ENCODE measurements at places on chromosomes 7 and 10.

GRCh38 chr10:120927352-120927751, 76.2 kb downstream of the WDR11 start:
- DNase-seq = no peak

GRCh38 chr10:98338318-98338717, 70.3 kb upstream of the LOXL4 start:
- DNase-seq = no peak

GRCh38 chr10:77445547-77445946, 192.1 kb downstream of the KCNMA1 start:
- DNase-seq = no peak

GRCh38 chr7:41629711-41630111, 73.2 kb downstream of the INHBA start:
- DNase-seq = no peak

DNA sequence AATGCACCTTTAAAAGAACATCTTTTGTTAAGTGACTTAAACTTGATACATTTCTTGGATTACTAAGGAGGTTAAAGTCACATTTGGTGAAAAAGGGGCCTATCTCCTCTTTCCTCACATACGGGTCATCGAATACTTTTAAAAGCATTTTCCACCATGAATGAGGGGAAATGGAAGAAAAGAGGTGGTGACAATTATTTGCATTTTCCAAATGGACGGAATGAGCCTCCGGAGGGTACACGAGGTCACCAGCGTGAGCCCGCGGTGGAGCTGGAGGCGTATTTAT, 1.0 kb upstream of the BMPR1A start:
- DNase-seq = no peak

DNA sequence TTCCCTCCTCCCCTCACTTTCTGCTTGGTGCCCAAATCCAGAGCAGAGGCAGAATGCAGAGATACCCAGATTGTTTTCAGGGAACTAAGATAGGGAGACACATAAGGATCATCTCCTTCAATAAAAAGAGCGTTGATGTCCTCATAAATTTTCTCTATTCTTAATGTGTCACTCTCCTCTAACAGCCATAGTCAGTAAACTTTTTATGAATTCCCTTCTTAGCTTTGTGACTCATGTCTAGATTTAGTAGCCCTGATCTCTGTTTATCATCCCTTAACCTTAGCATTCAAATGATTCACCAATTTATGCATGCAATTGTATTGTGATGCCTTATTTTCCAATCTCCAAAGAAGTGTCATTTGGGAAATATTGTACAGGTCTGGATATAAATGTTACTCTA, 995.5 kb upstream of the C7orf33 start:
- DNase-seq = no peak

DNA sequence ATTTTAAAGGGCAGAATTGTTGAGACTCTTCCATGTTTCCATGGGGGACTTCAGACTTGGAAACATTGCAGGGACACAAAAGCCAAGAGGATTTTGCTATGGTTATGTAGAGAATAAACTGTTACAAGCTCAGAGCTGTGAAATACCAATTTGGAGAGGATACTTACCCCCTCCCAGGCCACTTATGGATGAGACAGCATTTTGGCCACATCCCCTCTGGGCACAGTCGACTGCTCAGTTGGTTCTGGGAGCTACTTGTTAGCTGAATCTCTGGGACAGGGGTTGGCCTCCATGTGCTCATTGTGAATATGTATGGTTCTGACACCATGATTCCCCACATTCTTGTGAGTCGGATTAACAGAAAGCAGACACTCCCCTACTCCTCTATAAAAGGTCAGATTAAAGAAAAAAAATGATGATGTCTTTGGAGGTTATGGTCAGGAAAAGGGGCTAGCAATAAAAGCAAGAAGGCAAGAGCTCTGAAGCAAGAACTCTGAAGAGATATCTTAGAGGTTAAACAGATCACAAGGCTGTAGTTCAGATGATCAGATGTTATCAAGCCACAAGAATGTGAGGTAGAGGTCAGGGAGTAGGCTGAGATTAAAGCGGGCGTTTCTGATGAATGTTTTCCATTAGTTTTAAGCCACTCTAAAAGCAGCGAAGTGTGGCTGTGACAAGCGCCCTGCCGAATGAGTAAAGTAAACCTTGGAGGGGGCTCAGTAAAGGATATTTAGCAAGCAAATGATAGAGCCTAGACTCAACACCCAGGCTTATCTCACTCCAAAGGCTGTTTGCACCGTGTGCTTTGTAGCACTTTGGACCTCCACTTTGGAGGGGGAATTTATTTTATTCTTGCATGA, 17.2 kb downstream of the STAMBPL1 start:
- no peak for DNase-seq

DNA sequence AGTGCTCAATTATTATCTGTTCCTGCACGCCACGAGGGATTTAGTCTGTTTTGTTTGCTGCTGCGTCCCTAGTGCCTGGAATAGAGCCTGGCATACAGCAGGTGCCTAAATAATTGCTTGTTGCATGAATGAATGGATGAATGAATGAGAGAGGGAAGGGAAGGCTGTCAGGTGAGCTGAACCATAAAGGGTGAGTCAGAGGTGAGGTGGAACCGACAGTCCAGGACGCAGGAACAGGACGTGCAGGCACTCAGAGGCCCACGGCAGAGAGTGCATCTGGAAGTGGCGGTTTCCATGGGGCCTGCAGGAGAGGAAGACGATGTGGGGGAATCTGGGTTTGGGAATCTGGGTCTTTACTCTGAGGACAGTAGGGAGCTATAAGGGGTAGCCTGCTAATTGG, 17.7 kb upstream of the PPIF start:
- DNase-seq = no peak

GRCh38 chr7:120741371-120742042, 116.4 kb downstream of the TSPAN12 start:
- no peak for DNase-seq

DNA sequence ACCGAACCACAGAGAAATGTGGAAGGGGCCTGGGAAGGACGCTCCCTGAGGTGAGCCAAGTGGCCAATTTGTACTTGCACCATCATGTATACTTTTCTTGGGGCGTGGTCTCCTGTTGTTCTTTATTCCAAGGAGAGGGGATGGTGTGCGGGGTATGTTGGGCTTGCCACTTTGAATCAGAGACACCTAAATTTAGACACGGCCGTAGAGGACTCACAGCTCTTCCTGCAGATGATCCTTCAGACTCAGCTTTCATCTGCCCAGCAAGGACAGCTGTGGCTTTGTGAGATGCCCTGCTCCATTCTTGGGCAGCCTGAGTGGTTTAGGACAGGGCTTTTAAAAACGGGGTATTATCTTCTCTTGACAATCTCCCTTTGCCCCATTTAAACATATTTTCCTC, 473.2 kb downstream of the REEP3 start:
- DNase-seq = no peak

DNA sequence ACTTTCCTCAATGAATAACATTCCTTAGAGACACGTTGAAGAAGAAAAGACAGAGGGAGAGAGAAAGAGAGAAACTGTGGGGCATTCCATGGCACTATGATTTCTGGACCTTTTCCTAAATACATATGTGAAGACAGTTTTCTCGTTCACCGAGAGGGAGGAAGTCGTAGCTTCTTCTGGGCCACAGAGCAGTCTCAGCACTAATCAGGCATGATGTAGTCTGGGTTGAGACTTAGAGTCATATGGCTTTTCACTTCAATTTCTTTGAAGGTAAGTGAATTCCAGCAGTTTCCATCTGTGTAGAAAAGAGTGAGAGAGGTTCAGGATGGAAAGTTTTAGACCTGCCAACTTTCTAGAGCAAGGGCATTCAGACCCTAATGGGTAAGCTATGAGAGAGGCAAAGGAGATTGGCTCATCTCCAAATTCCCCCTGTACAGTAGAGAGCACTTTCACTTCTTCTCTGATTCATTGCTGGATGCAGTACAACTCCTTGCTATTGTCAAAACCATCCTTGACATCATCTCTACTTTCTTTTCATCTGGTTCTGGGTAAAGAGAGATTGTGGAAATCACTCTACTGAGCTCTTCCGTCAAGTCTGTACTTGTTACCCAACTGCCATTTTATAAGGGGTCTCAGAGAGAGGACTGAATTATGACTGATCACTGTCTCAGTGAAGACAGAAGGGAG, 31.5 kb upstream of the OR9A4 start:
- DNase-seq = no peak

- DNase-seq = no peak
Observed at GRCh38 chr7:47104206-47104549, 477.7 kb downstream of the TNS3 start.

- DNase-seq = peak; percentile 31
Observed at GRCh38 chr10:3398825-3399646, 226.5 kb upstream of the PITRM1 start.

- DNase-seq = no peak
Observed at GRCh38 chr7:17620566-17620965, 319.7 kb downstream of the SNX13 start.

DNA sequence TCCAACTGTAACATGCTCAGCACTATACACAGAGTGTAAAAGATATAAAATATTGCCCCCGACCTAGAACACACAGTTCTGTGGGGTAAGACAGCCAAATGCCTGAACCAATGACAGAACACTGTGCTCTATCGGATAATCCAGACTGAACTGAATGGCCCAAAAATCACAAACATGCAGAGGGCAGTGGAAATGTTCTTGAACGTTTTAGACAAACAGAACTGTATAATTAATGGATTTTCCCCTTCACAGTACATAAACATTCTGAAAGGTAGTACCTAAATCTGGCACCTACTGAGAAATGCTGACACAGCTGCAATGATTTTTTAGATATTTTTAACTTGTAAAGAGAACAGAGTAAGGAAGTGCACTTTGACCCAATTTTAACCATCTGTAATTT, 33.4 kb downstream of the PARD3 start:
- no peak for DNase-seq

DNA sequence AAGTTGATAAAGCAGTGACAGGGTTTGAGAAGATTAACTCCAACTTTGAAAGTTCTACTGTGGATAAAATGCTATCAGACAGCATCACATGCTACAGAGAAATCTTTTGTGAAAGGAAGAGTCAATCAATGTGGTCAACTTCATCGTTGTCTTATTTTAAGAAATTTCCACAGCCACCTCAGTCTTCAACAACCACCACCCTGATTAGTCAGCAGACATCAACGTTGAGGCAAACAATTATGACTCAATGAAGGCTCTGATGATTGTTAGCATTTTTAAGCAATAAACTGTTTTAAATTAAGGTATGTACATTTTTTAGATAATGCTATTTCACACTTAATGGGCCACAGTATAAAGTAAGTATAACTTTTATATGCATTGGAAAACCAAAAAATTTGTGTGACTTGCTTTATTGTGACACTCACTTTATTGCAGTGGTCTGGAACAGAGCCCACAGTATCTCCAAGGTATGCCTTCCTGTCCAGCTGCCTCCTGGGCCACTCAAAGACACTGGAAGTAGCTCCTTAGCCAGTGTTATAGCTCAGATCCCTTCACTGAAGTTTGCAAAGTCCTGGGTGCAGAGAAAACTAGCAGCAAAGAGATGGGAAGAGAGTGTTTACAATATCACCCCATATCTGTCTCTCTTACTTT, 293.1 kb downstream of the ARHGAP12 start:
- no peak for DNase-seq

GRCh38 chr7:80428161-80429054, 83.5 kb downstream of the GNAT3 start:
- no peak for DNase-seq

All from CD8-positive, alpha-beta T cell (primary cell).